ENCODE measurements at places on chromosomes 12 and 14.

DNA sequence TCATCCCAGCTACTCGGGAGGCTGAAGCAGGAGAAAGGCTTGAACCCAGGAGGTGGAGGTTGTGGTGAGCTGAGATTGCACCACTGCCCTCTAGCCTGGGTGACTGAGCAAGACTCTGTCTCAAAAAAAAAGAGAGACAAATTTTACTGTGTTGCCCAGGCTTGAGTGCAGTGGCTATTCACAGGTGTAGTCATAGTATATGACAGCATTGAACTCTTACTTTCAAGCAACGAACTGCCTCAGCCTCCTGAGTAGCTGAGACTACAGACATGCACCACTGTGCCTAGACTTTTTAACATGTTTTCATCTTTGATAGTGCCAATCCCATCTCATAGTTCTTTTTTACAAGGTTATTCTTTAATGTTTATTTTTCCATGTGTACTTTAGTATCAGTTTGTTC, 13.7 kb downstream of the ARID2 start:
- no peak for DNase-seq

DNA sequence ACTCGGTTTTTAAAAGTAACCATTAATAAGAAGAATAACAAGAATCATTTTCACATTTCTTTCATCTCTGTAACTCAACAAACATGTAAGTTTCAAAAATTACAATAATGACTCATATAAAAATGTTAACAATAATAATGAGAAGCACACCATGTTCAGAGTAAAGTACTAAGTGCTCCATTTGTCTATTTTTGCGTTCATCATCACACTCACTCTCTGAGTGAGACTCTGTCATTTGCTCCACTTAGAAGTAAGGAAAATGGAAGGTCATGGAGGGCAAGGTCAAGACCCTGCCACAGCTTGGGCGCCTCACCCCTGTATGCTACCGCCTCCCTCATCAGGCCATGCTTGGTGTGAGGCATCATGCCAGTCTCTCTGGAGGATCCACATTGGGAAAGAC, 129.9 kb downstream of the TMEM30B start:
- DNase-seq, result no peak

GRCh38 chr12:65761301-65761700, 63.0 kb upstream of the HMGA2 start:
- DNase-seq, result no peak

DNA sequence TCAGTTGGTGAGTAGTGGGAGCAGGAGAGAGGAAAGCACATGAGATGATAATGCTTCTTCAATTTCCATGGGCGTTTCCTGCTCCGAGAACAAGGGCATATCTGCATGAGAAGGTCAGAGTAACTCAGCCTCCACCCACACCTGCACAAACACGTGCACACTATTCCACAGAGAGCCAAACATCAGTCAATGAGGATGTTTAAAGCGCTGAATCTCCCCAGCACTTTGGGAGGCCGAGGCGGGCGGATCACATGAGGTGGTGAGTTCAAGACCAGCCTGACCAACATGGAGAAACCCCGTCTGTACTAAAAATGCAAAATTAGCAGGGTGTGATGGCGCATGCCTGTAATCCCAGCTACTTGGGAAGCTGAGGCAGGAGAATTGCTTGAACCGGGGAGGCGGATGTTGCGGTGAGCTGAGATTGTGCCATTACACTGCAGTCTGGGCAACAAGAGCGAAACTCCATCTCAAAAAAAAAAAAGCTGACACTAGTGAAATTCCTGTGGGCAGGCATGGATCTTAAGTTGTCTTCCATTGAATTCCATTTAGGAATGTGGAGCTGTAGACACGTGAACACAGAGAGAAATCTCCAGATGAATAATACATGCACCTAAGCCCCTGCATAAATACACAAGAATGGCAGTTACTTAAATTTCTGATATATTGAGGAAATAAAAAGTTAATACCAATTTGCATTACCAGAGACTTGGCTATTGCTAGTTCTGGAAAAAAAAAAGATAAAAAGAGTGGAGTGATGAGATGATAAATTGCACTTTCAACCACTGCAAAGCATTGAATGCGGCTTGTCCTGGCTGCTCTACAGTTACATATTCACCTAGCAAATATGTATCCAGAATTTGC, 1097.4 kb upstream of the TMEM132C start:
- no peak for DNase-seq

DNA sequence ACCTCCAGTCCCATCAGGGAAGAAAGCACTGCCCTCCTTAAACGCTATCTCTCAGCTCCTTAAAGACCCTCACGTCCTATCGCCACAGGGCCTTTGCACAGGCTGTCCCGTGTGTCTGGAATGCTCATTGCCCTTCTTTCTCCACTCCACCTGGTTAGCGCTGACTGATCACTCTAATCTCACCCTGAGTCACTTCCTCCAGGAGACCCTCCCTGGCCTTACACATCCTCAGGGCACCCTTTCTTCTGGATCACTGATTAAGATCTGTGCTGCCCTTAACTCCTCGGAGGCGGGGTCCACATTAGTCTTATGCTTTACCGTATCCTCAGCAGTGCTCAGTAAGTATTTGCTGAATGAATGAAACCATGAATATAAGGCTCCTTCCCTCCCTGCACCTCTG, 94.7 kb downstream of the SYNE3 start:
- DNase-seq, result no peak

All from fibroblast of villous mesenchyme (primary cell).